ENCODE measurements at places on chromosomes 13 and 19. TPM values are rescaled to one million over a fixed set of nuclear protein-coding genes. Genes with fewer than 3 reads are reported as not detected.

Gene ASPDH
- not detected for total RNA-seq

Gene NUFIP1
- 5.0 TPM for total RNA-seq

Gene C19orf85
- total RNA-seq = not detected

Gene DNAJC15
- 13.9 TPM for total RNA-seq

Gene HIF3A
- total RNA-seq = not detected

Gene SYCN
- not detected for total RNA-seq

Gene IQCN
- 5.2 TPM for total RNA-seq

Gene PTPRH
- total RNA-seq = not detected

Gene FUT2
- total RNA-seq = not detected

Gene KIR2DL3
- 0.38 TPM for total RNA-seq
